ENCODE measurements at places on chromosomes 2 and 18. TPM values are rescaled to one million over a fixed set of nuclear protein-coding genes. Genes with fewer than 3 reads are reported as not detected.

GRCh38 chr2:228786901-228787300, 484.2 kb downstream of the PID1 start:
- DNase-seq: no peak

LBH gene
- polyA plus RNA-seq: 117 TPM

GRCh38 chr2:22882643-22883042, 502.3 kb upstream of the KLHL29 start:
- DNase-seq: no peak

DNA sequence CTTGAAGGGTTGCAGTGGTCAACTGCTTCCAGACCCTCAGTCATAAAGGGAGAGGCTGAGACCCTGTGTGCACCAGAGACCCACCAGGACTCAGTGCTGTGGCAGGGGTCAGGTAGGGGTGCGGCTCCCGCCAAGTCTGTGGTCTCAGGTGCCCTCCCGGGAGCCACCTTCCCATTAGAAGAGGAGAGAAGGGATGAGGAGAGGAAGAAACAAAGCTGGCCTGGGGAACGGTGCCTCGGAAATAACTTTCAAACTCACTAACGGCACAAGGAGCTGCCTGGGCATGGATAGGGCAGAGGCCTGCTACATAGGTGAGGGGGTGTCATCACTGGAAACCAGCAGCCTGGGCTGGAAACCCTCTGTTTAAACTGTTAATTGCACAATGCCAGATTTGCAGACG, 84.9 kb downstream of the TPO start:
- DNase-seq: no peak

SLC25A12 gene
- 23.4 TPM for polyA plus RNA-seq

- no peak for DNase-seq
These were observed 91.4 kb upstream of the AQP4 start for GRCh38 chr18:26956863-26957262.
